Cardiac septum (tissue), 1 donor: ENCODE measurements at places on chromosomes 7 and 10. TPM values are rescaled to one million over a fixed set of nuclear protein-coding genes. Genes with fewer than 3 reads are reported as not detected.

WDR86 gene
- not detected for total RNA-seq

VWDE gene
- total RNA-seq = 0.38 TPM

NPC1L1 gene
- 0.19 TPM for total RNA-seq

POMZP3 gene
- 10.6 TPM for total RNA-seq

NPSR1 gene
- total RNA-seq = not detected

SDK1 gene
- total RNA-seq = 0.32 TPM

TACR2 gene
- 0.13 TPM for total RNA-seq

LAMB1 gene
- 55.1 TPM for total RNA-seq

INMT gene
- 17.3 TPM for total RNA-seq

ADIRF gene
- 33.0 TPM for total RNA-seq

WDR11 gene
- 19.6 TPM for total RNA-seq

DNAJC2 gene
- 17.7 TPM for total RNA-seq

FAM107B gene
- total RNA-seq = 8.6 TPM

DNA sequence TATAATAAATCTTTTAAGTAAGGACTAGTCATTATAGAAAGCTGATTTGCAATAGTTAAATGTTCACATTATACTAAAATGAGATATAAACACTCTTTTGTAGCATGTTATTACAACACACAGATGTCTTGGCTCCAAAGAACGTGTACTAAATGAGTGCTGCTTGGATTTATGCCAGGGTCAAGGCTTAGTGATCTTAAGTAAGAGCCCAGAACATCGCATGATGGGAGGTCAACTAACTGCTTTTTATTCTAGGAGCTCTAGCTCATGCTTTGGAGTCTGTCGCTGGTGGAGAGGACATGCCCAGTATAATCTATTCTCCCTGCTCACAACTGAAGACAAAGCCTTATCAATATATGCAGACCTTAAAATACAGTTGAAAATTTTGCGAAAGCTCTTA lies 315.1 kb downstream of the BBS9 start:
- no peak for DNase-seq

DNA sequence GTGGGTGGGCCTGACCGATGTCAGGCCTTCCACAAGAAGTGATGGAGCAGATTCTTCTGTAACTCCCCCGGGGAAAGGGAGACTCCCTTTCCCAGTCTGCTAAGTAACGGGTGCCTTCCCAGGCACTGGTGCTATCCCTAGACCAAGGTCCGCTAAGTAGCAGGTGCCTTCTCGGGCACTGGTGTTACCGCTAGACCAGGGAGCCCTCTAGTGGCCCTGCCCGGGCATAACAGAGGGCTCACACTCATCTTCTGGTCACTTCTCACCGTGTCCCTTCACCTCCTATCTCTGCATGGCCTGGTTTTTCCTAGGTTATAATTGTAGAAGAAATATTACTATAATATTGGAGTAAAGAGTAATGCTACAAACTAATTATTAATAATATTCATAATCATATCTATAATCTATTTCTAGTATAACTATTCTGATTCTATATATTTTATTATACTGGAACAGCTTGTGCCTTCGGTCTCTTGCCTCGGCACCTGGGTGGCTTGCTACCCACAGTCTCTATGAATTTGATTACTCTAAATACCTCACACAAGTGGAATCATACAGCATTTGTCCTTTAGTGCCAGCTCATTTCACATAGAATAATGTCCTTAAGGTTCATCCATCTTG lies 1378.7 kb downstream of the XPNPEP1 start:
- no peak for DNase-seq

- no peak for DNase-seq
Measured at GRCh38 chr10:81570878-81571794, 303.9 kb upstream of the NRG3 start.

DNA sequence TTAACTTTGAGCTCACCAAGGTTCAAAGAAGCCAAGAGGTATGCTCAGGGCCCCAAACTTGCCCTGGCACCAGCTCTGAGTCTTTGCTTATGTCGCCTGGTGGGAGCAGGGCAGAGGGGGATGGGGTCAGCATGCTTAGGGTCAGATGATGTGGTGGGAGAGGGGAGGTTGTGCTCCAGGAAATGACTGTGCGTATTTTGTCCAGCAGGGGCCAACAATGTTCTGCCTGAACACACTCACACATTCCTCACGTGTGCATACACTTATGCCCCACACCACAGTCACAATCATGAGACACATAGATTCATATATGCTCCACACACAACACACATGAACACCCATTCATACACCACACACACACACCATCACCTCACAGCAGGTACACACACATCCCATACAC lies 4.4 kb upstream of the RAMP3 start:
- DNase-seq = peak; percentile 43

DNA sequence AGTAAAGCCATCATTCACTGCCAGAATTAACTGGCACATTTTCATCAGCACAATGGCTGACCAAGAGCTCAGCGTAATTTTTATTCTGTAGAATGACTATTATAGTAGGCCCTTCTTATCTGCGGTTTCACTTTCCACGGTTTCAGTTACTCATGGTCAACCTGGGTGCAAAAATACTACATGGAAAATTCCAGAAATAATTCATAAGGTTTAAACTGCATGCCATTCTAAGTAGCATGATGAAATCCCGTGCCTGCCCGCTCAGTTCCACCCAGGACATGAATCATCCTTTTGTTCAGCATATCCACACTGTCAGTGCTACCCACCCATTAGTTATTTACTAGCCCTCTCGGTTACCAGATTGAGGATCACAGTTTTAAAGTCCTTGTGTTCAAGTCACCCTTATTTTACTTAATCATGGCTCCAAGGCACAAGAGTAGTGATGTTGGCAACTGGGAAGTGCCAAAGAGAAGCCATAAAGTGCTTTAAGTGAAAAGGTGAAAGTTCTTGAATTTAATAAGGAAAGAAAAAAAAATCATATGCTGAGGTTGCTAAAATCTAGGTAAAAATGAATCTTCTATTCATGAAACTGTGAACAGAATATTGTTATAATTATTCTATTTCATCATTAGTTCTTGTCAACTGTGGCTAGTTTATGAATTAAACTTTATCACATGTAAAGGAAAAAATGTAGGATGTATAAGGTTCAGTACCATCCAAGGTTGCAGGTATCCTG lies 204.9 kb downstream of the DOCK4 start:
- DNase-seq = no peak

- no peak for DNase-seq
Measured at GRCh38 chr7:80153446-80153845, 18.8 kb downstream of the GNAI1 start.

GRCh38 chr10:71072131-71072822 lies 140.1 kb upstream of the UNC5B start:
- DNase-seq = no peak

- DNase-seq = no peak
Measured at GRCh38 chr7:107185716-107186115, 16.9 kb downstream of the HBP1 start.

GRCh38 chr10:99621454-99622251 lies 1.4 kb upstream of the SLC25A28 start:
- DNase-seq = no peak

DNA sequence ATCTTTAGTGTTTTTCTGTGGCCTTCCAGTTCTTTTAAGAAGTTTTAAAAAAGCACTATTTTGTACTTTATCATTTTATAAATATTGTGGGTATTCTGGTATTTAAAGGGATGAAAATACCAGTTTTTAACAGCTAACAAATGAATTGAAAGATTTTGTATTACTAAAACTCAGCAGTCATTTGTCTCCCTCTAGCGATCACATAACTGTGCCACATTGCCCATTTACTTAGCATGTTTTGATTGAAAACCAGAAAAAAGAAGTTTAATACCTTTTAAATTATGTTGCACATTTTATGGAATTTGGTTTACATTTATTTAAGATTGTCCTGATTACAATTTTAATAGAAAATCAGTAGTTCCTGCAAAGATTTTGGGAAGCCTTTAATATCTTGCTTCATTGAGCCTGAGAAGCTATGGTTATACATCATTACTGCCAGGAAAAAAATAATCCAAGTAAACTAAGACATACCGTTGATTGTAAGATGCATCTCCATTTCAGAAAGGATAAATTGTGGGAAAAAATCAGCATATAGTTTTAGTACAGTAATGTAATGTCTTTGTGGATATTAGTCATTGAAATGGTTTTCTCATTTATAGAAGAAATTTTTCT lies 34.9 kb downstream of the TAX1BP1 start:
- no peak for DNase-seq

DNA sequence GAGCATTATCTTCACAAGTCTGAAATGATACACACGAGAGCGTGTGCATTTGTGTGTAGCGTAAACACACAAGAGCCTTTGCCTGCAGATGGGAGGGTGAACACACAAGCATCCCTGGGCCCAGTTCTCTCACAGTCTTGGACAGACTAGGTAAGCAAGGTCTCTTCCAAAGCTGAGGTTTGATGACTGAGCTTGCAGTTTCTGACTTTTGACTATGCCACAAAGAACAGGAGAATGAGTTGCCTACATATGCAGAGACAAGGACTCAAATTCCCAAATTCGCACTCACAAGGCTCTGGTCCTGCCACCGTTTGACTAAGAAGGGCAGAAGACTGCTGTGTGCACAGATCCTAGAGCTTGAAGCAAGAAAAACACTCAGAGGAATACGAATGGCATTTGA lies 55.8 kb downstream of the FAM53B start:
- DNase-seq = no peak

GRCh38 chr7:104327938-104328295 lies 486 bp upstream of the LHFPL3 start:
- no peak for DNase-seq

DNA sequence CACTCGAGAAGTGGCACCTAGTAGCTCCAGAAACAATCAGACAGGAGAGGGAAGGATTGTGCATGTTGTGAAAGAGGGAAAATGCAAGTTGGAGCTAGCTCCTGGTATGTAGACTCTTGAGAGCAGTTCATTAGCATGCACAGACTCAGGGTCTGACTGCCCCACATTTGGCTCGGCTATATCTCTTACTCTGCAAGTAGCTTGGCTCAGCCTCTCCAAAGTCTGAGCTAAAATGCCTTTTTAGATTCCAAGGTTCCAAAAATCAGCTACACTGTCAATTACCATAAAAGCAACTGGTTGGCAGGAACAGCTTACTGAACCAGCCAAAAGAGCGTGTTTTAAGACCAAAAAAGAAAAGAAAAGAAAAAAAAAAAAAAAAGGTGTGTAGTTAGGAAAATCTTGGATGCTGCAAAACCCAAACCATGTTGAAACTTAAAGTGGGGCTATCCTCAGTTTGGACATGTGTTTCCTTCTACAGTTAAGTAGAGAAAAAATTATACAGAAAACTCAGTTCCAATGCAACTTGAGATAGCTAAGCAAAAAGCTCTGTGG lies 65.5 kb downstream of the MKX start:
- no peak for DNase-seq

- DNase-seq = no peak
Measured at GRCh38 chr10:94315024-94315451, 47.7 kb downstream of the NOC3L start.

GRCh38 chr7:141045842-141046620 lies 27.8 kb upstream of the TMEM178B start:
- DNase-seq = no peak

GRCh38 chr7:142771353-142771723 lies 568 bp downstream of the PRSS2 start:
- no peak for DNase-seq

DNA sequence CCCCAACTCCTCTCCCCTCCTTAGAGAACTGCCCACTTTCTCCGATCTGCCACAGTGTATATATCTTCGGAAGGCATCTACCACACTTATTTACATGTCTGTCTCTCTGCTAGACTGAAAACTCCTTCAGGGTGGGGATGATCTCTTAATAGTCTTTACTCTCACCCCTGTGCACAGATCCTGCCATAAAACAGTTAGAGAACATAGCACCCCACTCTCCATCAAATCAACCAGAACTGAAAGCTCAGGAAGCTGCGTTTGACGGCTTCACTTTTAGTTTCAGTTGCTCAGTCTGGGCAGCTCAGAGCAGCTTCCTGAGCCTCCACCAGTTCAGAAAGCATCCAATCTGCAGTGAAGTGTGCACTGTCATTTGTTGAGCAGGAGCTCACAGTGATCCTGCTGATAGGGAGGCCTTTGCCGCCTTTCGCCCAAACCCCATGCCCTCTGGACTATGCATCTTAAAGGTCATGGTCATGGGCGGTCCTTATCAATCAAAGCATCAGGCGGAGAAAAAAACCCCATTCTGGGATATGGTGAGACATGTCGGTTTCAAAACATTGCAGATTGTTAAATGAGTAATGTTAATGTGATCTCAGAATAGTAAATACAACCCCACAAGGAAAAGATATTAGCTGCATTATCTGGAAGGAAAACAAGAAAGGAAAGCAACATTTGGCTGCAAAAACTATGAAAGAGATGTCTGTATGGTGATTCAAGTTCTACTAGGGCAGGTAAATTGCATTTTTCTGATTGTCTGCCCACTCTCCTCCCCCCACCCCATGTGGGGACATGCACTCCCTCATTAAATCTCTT lies 167.1 kb upstream of the ADO start:
- no peak for DNase-seq

- DNase-seq = no peak
Measured at GRCh38 chr10:117271427-117271826, 30.5 kb downstream of the SLC18A2 start.

GRCh38 chr7:158187694-158187994 lies 400.0 kb downstream of the PTPRN2 start:
- DNase-seq = no peak

- no peak for DNase-seq
Measured at GRCh38 chr10:70615784-70616522, 13.4 kb upstream of the PRF1 start.

GRCh38 chr10:62270020-62270419 lies 1.4 kb upstream of the RTKN2 start:
- DNase-seq = no peak

GRCh38 chr7:33486633-33487032 lies 357.3 kb downstream of the BBS9 start:
- DNase-seq = no peak

GRCh38 chr10:28410420-28411135 lies 107.7 kb upstream of the MPP7 start:
- DNase-seq = no peak

- DNase-seq = no peak
Measured at GRCh38 chr7:137142376-137142775, 201.2 kb downstream of the PTN start.

GRCh38 chr10:98331885-98332284 lies 63.9 kb upstream of the LOXL4 start:
- DNase-seq = peak; percentile 63

- no peak for DNase-seq
Measured at GRCh38 chr10:61148451-61148850, 204.5 kb upstream of the RHOBTB1 start.

DNA sequence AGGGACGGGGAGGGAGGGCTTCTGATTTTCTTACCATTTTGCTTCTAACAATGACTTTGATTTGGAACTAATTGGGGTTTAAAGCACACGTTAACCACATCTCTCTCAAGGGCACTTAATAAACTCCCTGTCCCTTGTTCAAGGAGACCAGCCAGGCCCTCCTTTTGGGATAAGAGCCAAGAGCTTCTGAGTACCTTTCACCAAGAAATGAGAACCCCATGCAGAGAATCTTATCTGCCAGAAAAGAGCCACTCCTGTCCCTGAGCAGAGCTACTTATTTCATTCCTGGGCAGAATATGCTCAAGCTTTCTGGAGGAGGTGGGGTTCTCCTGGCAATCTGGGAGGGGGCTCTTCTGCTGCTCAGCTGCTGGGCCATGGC lies 574.6 kb downstream of the GALNT17 start:
- no peak for DNase-seq
